Lower leg skin (tissue), 4 donors: ENCODE measurements at places on chromosomes 2 and 18.
A peak's percentile ranks its signal among the peaks of the same experiment; 100 is the strongest.

DNA sequence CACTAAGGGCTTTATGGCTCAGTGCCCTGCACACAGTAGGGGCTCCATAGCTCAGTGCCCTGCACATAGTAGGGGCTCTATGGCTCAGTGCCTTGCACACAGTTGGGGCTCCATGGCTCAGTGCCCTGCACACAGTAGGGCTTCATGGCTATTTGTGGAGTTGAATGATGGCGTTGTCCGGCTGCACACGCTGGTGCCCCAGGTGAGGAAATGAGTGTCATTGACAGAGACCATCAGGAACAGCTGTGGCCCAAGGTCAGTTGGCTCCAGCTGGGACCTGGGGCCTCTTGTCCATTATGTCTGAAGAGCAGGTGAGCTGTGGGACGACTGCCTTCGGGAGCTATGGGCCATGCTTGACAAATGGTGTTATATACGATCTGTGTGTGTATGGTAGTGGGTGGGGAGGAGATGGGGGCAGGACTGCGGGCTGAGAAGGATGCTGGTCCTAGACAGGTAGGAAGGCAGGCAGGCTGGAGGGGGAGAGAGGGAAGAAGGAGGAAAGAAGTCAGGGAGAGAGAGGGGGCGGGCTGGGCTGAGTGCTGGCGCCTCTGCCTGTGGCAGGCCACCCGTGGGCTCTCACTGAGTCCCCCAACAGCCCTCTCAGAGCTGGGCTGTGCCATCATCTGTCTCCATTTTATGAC, 130.6 kb downstream of the CLIP4 start:
- DNase-seq = no peak

- no peak for DNase-seq
Measured at GRCh38 chr2:100845141-100845991, 25.4 kb downstream of the NPAS2 start.

DNA sequence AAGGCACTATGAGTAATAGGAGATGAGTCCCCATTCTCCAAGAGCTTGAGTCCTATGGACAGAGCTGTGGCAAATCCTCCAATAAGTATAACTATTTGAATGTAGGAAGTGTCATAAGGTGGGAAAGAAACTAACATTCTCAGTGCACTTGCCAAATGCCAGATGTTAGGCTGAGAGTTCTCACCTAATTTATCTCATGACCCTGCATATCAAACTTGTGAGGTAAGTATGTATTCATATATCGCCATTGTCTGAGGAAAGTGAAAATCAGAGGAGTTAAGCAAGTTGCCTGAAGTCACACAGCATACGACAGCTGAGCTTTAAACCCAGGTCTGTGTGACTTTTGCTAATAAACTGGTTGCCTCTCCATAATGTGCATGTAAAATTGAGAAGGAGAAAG, 169.5 kb downstream of the TTC32 start:
- DNase-seq = peak; percentile 43

- DNase-seq = no peak
Measured at GRCh38 chr18:27411911-27412310, 226.8 kb upstream of the CHST9 start.

DNA sequence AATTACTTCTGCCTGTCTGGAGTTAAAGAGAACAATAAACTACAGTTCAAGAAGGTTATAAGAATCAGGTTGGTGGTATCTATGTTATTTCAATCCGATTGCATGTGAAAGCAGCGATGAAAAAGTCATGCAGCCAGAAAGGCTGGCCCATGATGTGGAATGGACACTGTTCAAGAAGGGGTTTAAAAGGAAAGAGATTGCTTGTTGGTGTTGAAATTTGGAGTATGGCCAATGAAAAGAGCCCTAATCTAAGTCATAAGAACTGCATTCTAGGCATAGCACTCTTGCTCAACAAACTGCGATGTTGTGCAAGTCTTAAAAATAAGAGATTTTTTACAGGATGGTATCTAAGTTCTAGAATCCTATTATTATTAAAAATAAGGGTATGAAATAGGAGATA, 61.3 kb downstream of the EFEMP1 start:
- DNase-seq = peak; percentile 58

DNA sequence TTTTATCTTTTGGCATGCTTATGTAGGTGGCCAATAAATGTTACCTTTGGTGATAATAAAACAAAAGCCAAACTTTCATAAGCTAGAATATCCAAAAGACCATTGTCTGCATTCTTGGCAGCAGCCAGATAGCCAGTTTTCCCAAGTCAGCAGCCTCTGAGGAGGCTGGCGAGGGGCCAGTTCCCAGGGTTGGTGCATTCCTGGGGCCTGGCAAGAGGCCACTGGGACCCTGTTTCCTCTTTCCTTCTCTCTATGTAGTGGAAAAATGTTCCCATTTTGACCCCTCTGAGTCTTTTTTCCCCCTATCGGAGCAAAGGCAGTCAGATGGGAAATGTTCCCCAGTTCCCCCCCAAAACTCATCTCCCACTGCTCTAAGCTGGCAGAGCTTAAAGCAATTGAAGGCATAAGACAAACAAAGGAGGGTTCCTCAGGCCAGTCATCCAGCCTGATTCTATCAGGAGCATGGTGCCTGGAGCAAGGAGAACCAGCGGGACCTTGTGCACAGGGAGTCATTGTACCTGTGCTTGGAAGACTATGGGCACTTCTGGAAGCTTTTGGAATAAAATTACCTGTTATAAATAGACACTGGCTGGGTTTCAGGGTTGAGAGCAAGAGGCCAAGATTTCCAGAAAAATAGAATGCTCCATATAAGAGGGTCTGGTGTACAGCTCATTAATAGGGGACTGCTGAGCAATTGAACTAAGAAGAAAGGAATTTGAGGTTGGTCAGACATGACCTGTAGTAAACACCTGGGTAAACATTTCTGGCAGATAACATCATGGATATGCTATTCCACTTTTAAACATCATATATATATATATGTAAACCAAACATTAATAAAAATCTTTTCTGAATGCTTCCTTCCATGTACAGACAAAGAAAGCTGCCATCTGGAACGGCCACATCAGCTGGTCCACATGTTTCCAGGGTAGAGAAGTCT, 63.4 kb downstream of the NCKAP5 start:
- DNase-seq = no peak

- no peak for DNase-seq
Measured at GRCh38 chr18:77138270-77138669, 5.7 kb upstream of the MBP start.

- peak; percentile 72 for DNase-seq
Measured at GRCh38 chr2:101388232-101388631, 929 bp upstream of the CREG2 start.

DNA sequence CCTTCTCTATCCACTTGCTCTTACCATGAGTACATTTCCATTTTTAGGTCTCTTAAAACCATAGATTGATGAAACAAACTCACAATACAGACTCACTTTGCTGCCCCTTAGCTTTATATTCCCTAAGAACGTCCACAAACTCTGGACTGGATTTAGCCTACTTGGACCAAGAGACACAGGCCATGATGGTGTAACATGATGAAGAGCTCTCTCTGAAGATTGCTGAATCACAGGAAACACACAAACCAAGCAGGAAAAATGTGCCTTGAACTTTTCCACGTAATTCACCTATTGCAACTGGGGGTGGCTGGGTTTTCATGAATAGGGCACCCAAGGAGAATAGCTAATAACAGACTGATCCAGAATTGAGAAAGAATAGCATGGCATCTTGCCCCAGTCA, 201.7 kb upstream of the RBBP8 start:
- DNase-seq = no peak

GRCh38 chr2:82781176-82781915, 1677.7 kb downstream of the SUCLG1 start:
- no peak for DNase-seq

DNA sequence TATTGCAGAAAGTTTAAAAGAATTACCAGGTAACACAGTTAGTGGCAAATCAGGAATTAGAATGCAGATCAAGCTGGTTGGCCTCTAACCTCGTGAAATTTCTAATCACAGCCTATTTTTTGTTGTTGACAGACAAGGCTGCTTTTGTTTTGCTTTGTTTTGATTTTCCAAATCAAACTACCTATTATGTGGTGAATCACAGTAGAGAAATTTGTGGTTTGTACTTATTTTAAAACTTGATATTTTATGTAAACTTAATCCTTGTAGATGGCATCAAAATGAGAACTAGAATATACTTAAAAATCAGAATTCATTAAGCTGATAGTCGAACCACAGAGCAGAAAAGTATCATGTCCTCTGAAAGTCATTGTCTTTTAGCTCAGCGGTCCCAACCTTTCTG, 258.1 kb downstream of the CTNNA2 start:
- DNase-seq = no peak

- no peak for DNase-seq
Measured at GRCh38 chr18:62537946-62538345, 15.1 kb downstream of the ZCCHC2 start.

GRCh38 chr2:143891879-143892308, 628.0 kb downstream of the ZEB2 start:
- DNase-seq = no peak

- no peak for DNase-seq
Measured at GRCh38 chr18:55605733-55606338, 17.8 kb upstream of the TCF4 start.

DNA sequence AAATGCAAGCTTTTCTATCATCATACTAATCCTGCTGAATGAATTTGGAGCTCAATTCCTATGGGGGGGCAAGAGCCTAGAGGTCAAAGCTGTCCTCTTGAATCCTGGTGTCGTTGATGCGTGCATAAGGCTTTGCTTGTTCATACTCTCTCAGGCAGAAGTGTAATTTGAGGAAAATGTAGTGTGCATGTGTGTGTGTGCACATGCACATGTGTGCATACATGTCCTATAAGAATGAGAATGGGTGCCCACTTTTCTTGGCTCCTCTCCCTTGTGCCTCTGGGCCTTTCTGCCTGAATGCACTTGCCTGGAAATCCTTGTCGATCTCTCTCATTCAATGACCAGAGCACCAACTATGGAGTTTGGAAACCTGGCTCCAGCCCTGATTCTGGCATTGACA, 28.5 kb upstream of the C18orf32 start:
- no peak for DNase-seq

GRCh38 chr2:204145791-204146190, 209.2 kb downstream of the ICOS start:
- no peak for DNase-seq

- DNase-seq = no peak
Measured at GRCh38 chr2:194176134-194176533, 1480.9 kb upstream of the SLC39A10 start.

GRCh38 chr2:169707626-169708025, 13.4 kb downstream of the PHOSPHO2 start:
- DNase-seq = no peak

DNA sequence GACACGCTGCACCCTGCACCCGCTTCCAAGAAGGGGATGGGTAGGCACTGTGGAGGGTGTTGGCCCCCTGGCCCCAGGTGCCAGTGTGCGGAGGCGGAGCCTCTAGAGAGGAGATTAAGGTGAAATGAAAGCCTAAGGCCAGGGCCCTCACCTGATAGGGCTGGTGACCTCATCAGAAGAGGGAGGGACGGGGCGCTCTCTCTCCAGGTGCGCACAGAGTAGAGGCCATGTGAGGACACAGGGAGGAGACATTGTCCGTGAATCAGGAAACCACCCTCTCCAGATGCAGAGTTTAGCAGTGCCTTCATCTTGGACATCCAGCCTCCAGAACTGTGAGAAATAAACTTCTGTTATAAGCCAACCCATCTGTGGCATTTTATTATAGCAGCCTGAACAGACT, 62.3 kb downstream of the PSMG2 start:
- DNase-seq = no peak

GRCh38 chr2:166573391-166573790, 79.3 kb upstream of the SCN7A start:
- no peak for DNase-seq

GRCh38 chr2:36701391-36701795, 4.9 kb downstream of the VIT start:
- DNase-seq = no peak

DNA sequence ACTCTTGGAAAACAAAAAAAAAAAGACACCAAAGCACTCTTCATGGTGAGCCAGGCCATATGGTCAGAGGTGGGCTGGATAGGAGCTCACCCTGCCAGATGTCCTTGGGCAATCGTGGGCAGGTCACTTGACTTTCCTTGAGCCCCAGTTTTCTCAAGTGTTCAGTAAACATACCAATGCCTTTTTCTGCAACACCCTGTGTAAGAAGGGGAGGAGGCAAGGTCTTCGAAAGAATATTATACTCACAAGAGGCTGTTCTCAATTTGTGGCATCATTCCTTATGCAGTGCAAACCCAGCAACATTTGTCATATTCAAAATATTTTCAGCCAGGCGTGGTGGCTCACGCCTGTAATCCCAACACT, 22.9 kb upstream of the TMEM87B start:
- DNase-seq = peak; percentile 54
